NCI-H1694 (cell line): ENCODE measurements at places on chromosomes 13 and 19.

DNA sequence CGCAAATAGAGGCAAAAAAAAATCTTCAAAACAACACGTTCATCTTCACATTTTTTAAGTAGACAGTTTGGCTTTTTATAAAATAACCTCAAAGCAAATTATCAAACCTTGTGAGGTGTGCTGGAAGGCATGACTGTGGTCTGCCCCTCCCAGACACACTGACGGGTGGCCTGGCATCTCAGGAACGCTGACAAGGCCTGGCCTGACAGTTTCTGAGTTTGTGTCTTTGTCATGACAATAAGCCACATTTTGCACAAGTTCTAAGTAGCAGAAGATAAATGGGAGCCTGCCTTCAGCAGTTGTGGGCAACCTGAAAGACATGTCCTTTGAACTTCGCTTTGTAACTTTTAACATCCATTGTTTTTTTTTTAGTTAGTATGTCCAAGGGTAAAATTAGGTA, 38.5 kb downstream of the SOX21 start:
- no peak for DNase-seq

- DNase-seq, result no peak
These were observed 4.0 kb downstream of the LHFPL6 start for GRCh38 chr13:39599012-39599411.

DNA sequence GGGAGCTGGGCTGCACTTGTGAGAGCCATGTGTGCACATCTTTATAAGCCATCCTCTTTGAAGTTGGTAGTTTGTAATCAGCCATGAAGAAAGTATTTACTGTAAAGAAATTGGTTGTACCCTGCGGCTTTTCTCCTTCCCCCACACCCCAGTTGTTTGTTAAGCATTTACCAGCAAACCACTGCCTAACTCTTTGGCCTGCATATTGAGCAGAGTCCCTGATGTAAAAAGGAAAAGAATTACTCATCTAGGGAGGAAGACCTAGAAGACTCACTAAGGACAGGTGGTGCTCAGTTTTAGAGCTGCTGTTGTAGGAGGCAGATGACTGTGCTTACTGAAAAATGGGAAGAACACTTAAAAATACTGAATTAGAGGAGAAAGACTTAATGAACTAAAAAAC, 245.3 kb downstream of the PCCA start:
- DNase-seq, result no peak

DNA sequence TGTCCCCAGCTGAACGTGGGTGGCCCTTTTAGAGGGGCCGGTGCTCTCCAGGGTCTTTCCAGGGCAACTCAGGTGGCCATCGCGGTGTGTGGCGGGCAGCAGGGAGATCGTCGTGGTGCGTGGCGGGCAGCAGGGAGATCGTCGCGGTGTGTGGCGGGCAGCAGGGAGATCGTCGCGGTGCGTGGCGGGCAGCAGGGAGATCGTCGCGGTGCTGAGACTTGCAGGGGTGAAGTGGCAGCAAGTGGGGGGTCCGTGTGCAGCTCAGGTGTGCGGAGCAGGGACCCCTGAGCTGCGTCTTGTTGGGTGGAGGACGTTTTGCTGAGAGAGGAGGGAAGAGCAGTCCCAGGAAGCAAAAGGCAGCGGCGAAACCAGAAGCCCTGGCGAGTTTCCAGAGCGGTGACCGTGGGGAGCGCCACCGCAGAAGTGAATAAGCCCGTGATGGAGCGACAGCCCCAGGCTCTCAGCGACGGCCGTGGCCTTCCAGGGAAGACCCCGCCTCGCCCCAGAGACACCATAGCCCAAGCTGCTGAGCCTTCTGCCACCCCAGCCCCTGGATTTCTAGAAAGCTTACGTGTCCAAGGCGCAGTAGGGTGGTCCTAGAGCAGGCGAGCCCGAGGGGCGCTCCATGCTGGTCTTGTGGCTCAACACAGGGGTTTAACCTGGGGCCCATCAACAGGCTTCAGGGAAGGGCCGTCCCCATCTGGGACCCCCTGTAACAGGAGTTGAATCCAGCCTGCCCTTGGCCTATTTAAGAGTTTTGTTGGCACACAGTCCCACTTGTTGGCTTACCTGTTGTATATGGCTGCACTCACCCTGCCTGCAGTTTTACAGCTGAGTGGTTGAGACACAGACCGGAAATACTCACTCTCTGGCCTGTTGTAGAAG, 5.4 kb downstream of the NCLN start:
- no peak for DNase-seq

DNA sequence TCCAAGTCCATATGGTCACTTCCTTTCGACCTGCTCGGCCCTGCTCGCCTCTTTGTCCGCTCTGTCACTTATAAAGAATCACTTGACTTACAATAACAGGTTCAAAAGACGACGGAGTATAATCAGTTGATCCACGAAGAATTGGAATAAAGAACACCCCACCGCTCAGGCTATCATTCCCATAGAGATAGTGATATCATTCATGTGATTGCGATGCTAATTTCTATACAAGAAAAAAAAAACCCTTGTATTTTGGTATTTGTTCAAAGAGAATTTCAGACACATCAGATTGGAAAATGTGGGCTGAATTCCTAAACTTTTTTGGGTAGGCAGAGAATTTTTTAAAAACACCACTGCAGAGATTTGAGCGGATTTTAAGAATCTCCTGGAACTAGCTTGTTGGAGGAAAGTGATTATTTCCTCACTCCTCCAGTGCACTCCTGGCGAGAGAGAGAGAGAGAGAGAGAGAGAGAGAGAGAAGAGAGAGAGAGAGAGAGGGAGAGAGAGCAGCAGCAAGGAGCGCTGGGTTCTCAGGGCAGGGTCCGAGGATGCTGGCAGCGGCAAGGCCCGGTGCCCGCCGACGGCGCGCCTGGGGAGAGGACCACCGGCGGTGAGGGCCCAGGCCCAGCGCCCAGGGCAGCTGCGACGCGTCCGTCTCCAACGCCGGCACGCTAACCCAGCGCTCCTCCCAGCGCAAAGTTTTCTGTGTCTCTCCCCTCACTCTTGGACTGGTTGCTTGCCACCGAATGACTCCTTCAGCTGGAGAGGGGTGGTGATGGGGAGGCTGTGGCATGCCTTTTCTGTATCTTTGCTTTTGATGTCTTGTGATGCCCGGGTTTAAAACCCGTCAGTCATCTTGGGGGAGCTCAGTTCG, 149.0 kb upstream of the ZNF536 start:
- DNase-seq, result no peak

GRCh38 chr13:102128216-102128810, 273.5 kb downstream of the FGF14 start:
- DNase-seq, result no peak

DNA sequence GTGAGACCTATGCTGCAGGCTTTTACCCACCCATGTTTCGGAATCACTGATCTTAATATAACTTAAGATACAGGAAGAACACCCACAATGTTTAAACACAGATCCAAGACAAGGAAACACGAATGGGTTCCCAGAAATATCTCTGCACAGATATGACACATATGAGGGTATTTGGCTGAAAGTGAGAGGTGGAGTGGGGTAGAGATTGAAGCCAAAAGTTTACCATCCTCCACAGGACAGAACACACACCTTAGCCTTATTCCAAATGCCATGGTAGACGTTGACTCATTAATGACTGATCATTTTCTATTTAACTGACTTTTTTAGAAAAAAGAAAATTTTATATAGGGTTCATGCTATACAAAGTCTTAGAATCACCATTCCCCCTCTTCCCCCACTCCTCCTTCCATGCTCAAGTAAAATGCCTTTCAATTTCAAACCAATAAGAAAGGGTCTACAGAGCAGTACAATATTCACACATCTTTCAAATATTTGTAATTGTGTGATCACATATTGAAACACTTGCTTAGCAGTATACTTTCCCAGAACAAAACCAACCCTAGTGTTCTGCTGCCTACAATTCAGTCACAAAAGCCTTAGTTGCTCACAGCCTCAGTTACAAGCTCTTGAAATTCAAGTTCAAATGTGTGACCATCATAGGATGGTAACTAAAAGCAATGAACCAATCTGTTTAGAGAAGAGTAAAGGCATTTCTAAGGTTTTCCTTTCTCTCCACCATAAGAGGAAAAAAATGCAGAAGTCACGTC, 11.8 kb upstream of the DOCK9 start:
- DNase-seq, result no peak

DNA sequence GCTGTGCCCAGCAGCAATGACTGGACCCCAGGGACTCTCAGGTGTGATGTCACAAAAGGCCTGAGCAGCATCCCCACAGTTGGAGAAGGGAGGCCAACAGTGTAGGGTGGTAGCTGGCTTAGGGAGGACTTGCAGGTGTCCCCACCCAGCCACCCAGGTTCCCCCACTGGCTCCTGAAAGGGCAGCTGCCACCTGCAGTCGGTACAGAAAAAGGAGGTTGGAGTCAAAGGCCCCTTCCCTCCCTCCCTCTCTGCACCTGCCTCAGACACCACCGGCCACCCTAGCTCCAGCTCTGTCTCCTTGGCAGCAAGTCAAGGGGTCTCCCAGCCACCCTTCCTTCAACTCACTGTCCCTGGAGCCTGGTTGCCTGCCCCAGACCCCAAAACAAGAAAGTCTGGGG, at the start of gene PCP2:
Gene PCP2 (minus strand): TSS at position 22 of the 400 bp plus-strand sequence. CDS start 262 bp downstream, outside the sequence.
- no peak for DNase-seq

DNA sequence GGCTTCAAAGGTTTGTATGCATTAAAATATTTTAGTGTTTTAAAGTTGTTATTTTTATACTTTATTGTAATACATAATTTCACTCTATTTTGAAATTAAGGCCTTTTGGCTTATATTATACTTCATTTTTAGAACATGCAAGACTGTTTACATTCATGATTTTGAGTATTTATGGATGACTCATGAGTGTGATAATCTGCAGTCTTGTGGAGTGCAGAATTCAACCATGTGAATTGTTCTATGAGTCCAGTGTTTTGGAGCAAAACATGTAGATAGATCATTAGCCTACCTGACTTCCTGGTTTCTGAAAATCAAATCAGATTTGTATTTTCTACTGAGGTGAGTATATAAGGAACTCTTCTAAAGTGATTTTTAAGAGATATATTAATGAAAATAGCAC, 241.8 kb downstream of the PCCA start:
- no peak for DNase-seq

GRCh38 chr13:61415749-61416148, at the start of gene PCDH20:
Gene PCDH20, minus strand, starts transcription at chr13:61415849. Its CDS starts 691 bp downstream, at chr13:61415158.
- no peak for DNase-seq

GRCh38 chr13:34247596-34247995, 429.6 kb downstream of the RFC3 start:
- no peak for DNase-seq

DNA sequence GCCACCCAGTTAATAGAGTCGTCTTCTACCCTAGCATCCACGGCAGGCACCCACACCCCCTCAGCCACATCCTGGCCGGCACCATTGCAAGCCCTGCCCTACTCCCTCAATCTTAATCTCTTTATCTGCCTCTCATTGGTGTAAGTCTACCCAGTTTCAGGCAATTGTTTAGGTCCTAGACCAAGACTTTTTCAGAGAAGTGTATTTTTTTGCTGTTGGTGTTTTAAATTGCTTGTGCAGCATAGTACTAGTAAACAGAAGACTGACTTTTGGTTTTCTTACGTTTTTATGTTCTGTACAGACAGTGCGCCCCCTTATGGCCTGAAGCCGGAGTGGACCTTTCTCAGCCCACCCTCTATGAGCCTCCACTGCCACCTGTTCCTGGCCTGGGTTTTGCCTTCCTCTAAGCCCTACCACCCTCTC, 2.3 kb upstream of the LCP1 start:
- no peak for DNase-seq

DNA sequence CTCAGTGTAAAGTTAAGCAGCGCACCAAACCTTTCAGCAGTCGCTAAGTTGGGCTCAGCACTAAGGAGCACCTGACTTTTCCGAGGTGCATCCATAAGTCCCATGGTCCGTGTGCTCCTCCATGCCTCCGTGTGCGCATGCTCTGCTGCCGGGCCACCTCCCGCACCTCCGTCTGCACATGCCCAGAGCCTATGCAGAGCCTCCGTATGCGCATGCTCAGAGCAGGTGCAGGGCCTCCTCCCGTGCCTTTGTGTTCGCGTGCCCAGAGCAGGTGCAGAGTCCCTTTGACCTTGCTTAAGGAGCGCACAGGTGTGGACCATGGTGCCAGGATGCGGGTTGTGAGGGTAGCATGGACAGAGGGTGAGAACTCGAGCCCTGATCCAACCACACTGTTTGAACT, 46.0 kb downstream of the ATP11A start:
- DNase-seq, result no peak

- DNase-seq, result no peak
These were observed 198.0 kb downstream of the UQCRFS1 start for GRCh38 chr19:29014857-29015436.
